ENCODE measurements at places on chromosomes 3 and 15.

GRCh38 chr3:86519819-86520218 is 471.1 kb downstream of the VGLL3 start:
- DNase-seq: no peak

DNA sequence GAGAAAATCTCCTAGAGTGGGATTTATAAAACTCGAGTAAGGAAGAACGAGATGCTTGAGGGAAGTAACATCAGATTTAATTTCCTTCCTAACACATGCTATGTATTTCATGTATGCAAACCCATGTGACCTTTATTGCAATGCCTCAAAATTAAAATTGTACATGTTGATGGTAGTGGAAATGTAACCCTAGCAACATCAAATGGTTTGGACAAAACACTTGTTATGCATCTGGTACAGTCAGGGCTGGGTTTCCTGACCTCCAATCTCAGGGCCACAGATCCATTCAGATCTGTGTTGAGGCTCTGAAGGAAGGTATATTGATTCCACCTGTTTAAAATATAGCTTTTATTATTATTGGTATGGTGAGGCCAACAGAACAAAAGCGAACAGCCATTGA is 246.0 kb downstream of the WNT5A start:
- no peak for DNase-seq

DNA sequence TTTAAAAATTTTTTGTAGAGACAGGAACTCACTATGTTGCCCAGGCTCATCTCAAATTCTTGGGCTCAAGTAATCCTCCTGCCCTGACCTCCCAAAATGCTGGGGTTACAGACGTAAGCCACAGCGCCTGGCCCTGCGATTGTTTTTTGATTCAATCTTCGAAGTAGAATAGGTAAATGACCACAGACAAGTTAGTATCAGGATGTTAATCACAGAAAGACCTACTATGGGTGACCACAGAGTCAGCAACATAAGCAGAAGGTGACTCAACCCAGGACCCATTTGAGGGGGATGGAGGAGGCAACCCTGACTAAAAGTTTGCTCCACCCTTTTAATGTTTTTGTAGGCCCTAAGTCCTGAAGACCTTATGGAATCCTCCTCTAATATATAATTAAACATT is 10.0 kb upstream of the USP3 start:
- DNase-seq: no peak

DNA sequence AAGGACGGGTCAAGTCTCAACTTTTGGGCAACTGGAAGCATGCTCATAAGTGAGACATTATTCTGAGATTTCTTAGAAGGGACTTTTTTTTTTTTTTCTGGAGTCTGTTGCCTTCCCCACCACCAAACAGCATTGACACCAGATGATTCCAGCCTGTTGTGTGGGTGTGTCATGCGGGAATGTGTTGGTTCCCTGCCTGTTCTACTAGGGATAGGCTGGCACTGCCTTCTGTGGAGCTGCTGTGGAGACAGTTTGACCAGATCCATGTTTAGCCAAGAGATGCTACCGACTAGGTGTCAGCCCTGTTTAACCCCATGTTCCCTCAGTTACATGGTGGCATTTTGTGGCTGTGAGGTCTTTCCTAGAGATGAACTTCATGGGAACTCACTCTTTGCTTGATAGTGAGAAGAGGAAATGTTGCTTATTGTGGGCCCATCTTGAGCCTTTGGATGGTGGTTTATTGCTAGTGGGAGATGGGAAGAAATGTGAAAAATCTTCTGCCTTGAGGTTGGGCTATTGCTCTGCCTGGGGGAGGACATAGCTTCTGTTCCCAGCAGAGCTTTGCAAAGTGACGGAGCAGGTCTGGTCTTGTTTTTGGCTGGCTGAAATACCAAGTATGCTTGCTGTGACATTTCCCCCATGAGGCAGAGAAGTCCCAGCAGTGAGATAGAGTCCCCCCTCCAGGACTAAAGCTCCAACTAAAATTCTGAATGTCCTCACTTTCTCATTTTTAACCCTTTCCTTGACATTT is 31.3 kb downstream of the TRAK1 start:
- DNase-seq: no peak

- DNase-seq: peak; percentile 19
Observed at GRCh38 chr15:59298225-59298853, 74.3 kb downstream of the MYO1E start.

DNA sequence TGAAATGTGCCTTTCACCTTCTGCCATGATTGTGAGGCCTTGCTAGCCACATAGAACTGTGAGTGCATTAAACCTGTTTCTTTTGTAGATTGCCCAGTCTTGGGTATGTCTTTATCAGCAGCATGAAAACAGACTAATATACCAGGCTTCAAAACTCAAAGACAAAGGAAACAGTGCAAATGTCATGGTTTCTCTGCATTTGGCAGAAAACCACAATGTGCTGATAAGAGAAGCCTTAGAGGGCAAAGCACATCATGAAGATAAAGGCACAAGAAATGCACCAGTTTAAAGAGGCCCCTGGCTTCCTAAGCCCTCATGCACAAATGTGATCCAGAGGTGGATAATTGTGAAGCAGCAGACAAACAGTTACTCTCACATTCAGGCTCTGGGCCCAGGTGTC is 259.2 kb downstream of the CPNE4 start:
- DNase-seq: no peak

DNA sequence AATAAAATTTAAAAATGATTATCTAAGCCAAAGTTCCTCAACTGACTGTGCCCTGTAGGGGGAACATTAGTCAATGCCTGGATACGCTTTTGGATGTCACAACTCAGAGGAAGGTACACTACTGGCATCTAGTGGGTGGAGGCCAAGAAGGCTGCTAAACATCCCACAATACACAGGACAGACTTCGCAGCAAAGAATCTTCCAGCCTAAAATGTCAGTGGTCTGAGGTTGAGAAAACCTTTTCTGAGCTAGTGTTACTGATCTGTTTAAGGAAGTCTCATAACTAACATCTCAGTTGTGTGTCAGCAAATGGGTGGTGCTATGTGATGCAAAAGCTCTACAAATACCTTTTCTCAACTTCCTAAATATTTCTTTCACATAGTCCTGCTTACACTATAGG is 20.9 kb upstream of the LDHAL6B start:
- no peak for DNase-seq
